Calu3 (cell line): ENCODE measurements at places on chromosomes 16 and 17. TPM values are rescaled to one million over a fixed set of nuclear protein-coding genes. Genes with fewer than 3 reads are reported as not detected.

Gene TMED6
- 1.4 and 1.7 TPM in 2 replicates for total RNA-seq

Gene HOXB1
- not detected in 2 replicates for total RNA-seq

Gene CDH11
- total RNA-seq = not detected in 2 replicates

Gene ENPP7
- total RNA-seq = not detected in 2 replicates

Gene SCN4A
- not detected in 2 replicates for total RNA-seq

Gene HNF1B
- 127 and 130 TPM in 2 replicates for total RNA-seq

- H3K4me3 ChIP-seq = no peak overlapping the region
- peak; percentile 74 for DNase-seq
- no peaks in the 10 kb centered on the region for H3K4me1 ChIP-seq
- no peaks in the 10 kb centered on the region for H3K36me3 ChIP-seq
Measured at GRCh38 chr17:79388556-79389295, 222.1 kb downstream of the RBFOX3 start.

GRCh38 chr17:7260651-7261378 is 1.5 kb downstream of the CLDN7 start:
- H3K27ac ChIP-seq = peak overlapping the region; percentile 90
- no peaks in the 10 kb centered on the region for H3K27me3 ChIP-seq
- peak; percentile 82 for DNase-seq
- peaks cover 83% of the 10 kb centered on the region for H3K36me3 ChIP-seq

- no peak overlapping the region for H3K27ac ChIP-seq
- H3K4me1 ChIP-seq = peaks cover 9% of the 10 kb centered on the region
- peaks cover 6% of the 10 kb centered on the region for H3K36me3 ChIP-seq
Measured at GRCh38 chr17:48517478-48517877, 13.3 kb downstream of the HOXB1 start.

DNA sequence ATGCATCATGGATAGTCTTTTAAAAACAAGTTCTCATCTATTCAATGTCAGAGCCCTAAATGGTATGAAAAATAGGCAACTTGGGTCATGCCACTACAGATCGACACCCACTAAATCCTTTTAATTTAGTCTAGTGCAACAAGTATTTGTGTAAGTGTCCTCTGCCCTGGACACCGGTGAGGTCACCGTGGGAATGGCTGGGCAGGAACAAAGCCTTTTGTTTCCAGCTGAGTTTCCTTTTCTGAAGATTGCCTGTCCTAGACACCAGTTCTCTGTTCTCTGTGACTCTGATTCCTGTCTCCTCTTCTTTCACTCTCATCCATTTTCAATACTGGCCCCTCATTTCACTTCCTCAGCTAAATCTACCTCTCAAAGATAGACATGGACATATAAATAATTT is 446.5 kb downstream of the MAF start:
- peak overlapping the region; percentile 45 for H3K27ac ChIP-seq
- H3K27me3 ChIP-seq = no peaks in the 10 kb centered on the region
- peaks cover 64% of the 10 kb centered on the region for H3K4me1 ChIP-seq
- H3K4me3 ChIP-seq = no peak overlapping the region

GRCh38 chr17:73192206-73192893 is 505 bp upstream of the COG1 start:
- peaks cover 7% of the 10 kb centered on the region for H3K4me1 ChIP-seq
- peaks cover 47% of the 10 kb centered on the region for H3K36me3 ChIP-seq
- no peaks in the 10 kb centered on the region for H3K27me3 ChIP-seq
- no peak overlapping the region for H3K27ac ChIP-seq
- peak; percentile 72 for DNase-seq

DNA sequence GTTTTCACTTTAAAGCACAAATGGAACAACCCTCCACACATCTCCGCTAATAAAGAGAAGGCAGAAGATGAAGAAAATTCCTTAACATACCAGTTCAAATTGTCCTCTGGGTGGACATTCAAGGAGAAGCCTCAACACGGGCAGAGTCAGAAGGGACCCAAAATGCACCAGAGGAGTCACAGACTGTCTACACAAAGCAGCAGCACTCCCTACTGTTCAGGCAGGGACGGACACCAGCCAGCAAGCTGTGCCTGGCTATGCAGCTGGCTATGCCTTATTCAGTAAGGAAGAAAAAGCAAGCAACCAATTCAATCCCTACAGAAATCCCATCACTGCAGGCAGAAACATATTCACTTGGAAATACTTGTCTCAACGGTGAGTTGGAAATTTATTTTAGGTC is 8.1 kb downstream of the DNAJC7 start:
- H3K36me3 ChIP-seq = peaks cover 35% of the 10 kb centered on the region
- peaks cover 62% of the 10 kb centered on the region for H3K4me1 ChIP-seq
- no peak overlapping the region for H3K27ac ChIP-seq
- no peaks in the 10 kb centered on the region for H3K27me3 ChIP-seq

GRCh38 chr16:58418601-58419000 is 26.3 kb downstream of the GINS3 start:
- no peaks in the 10 kb centered on the region for H3K36me3 ChIP-seq
- no peak overlapping the region for H3K27ac ChIP-seq
- H3K4me3 ChIP-seq = no peak overlapping the region
- H3K27me3 ChIP-seq = peaks cover 21% of the 10 kb centered on the region
- no peak for DNase-seq

- no peak overlapping the region for H3K4me3 ChIP-seq
- H3K4me1 ChIP-seq = peaks cover 21% of the 10 kb centered on the region
- H3K27ac ChIP-seq = no peak overlapping the region
- H3K27me3 ChIP-seq = no peaks in the 10 kb centered on the region
- peaks cover 11% of the 10 kb centered on the region for H3K36me3 ChIP-seq
- DNase-seq = peak; percentile 75
Measured at GRCh38 chr16:19179546-19180490, 11.8 kb downstream of the SYT17 start.

DNA sequence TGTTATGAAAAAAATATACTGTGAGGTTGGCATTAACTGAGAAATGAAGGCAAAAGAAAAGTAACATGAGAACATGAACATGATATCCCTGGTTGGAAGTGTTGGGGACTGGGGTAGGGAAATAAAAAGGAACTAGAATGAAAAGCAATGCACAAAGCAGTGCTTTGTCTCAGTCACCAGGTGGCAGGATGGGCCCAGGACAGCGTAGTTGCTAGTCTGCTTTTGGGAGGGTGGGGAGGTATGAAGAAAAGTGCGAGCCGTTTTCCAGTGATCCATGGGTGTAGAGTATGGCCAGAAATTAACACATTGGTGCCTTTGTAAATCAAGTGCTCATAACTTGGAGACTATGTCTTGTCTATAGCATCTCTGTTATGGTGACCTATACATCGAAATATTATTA is 662.5 kb upstream of the SALL1 start:
- no peak overlapping the region for H3K4me3 ChIP-seq
- no peak for DNase-seq
- H3K36me3 ChIP-seq = no peaks in the 10 kb centered on the region
- peaks cover 4% of the 10 kb centered on the region for H3K4me1 ChIP-seq

DNA sequence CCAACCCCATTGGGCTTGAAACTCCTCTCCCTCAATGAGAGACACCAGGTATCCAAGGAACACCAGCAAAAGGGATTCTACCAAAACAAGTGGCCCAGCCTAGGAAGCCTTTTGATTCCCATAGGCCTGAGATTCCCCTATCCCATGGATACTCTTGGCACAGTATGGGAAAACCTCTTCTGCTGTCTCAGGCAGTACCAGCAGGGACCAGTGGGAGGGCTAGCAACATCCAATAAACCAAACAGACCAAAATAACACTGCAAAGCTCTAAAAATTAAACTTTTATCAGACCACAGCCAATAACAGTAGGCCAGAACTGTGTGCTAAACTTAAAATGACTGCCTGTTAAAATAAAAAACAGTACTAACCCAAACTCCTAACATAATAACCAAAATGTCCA is 153.9 kb upstream of the CES5A start:
- no peaks in the 10 kb centered on the region for H3K36me3 ChIP-seq
- H3K4me1 ChIP-seq = no peaks in the 10 kb centered on the region
- H3K27me3 ChIP-seq = peaks cover 40% of the 10 kb centered on the region
- DNase-seq = no peak

DNA sequence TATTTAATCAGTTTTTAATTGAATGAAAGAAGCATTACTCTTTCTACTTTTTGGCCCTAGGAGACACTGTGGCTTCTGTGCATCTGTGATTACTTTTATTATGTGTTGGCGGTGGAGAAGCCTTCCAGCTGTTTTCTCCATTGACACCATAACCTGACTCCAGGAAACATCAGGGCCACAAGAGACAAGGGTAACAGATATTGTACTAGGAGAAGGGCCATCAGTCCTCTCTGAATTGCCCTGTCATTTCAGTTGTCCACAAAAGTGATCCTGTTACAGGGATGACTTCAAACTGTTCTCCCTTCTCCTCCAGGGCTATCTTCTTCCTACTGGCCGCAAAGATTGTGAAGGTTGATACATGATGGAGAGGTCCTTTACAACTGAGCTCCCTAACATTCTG is 14.6 kb downstream of the KRT39 start:
- H3K4me1 ChIP-seq = peaks cover 90% of the 10 kb centered on the region
- DNase-seq = no peak
- H3K4me3 ChIP-seq = peak overlapping the region; percentile 49
- no peaks in the 10 kb centered on the region for H3K27me3 ChIP-seq
- peaks cover 54% of the 10 kb centered on the region for H3K36me3 ChIP-seq

- peaks cover 63% of the 10 kb centered on the region for H3K27me3 ChIP-seq
- no peak overlapping the region for H3K4me3 ChIP-seq
- H3K4me1 ChIP-seq = peaks cover 13% of the 10 kb centered on the region
- H3K27ac ChIP-seq = no peak overlapping the region
- DNase-seq = no peak
Measured at GRCh38 chr16:85534536-85535351, 78.4 kb upstream of the GSE1 start.

DNA sequence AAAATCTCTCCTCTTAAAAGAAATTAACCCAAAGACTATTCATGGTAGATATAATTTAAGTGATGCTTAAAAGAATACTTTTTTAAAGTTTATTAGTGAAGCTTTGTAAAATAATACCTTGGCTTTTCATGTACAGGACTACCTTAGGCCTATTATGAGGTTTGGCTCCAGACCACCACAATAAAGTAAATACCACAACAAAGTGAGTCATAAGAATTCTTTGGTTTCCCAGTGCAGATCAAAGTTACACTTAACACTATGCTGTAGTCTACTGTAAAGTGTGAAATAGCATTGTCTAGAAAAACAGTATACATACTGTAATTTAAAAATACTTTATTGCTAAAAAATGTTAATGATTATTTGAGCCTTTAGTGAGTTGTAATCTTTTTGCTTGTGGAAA is 31.7 kb downstream of the CLTC start:
- no peak for DNase-seq
- no peak overlapping the region for H3K27ac ChIP-seq
- H3K27me3 ChIP-seq = no peaks in the 10 kb centered on the region
- H3K4me1 ChIP-seq = no peaks in the 10 kb centered on the region
- peaks cover 67% of the 10 kb centered on the region for H3K36me3 ChIP-seq
